Activated CD4-positive, alpha-beta T cell treated with anti-CD3 and anti-CD28 coated beads, Interleukin-2, amount 50 U/mL, for 48 hours (primary cell): ENCODE measurements at places on chromosomes 16 and 17.

- DNase-seq, result no peak
Observed at GRCh38 chr17:73340093-73340596, 28.3 kb upstream of the CDC42EP4 start.

DNA sequence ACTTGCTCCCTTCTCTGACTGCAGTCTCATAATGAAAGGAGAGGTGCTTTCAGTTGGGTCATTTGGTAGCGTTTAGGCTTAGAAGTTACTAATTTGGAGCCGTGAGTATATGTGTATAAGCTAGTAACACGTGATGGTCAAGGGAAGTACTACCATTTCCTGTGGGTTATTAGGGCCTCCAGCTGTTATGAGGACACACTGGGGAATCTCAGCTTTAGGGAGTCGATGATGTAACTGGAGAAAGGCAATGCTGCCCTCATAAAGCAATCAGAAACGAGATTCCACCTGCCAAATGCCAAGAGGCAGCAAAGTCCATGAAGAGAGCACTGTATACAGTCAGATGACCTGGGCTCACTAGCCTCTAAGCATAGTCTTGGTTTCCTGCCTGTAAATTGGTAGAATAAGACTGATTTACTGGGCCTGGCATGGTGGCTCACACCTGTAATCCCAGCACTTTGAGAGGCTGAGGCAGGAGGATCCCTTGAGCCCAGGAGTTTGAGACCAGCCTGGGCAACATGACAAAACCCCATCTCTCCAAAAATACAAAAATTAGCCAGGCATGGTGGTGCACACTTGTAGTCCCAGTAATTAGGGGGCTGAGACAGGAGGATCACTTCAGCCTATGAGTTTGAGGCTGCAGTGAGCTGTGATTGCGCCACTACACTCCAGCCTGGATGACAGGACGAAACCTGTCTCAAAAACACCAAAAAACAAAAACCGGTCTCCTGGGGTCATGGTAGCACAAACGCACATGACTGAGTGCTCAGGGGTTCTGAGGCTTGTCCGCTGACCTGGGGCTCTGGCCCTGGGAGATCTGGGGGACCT lies 53.0 kb downstream of the SF3B3 start:
- DNase-seq, result no peak

- no peak for DNase-seq
Observed at GRCh38 chr16:71406724-71407123, 35.1 kb downstream of the TLE7 start.

DNA sequence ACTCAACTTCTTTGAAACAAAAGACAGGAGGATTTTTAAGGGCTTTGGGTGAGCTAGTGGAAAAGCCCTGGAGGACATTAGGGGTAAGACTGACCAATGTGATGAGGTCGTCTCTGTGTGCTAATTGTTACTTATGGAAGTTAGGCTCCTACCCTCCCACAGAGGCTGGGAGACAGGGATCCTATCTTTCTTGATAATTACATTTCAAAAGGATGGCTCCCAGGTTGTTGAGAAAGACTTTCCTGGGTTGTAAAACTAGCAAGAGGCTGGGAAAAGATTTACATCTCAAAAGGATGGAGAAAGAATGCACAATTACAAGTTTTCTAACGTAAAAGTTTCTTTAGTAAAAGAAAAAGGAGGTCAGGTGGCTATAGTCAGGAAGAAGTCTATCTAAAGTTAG lies 605.8 kb upstream of the GOT2 start:
- no peak for DNase-seq

- DNase-seq, result no peak
Observed at GRCh38 chr17:57207396-57207795, 48.9 kb upstream of the MSI2 start.

DNA sequence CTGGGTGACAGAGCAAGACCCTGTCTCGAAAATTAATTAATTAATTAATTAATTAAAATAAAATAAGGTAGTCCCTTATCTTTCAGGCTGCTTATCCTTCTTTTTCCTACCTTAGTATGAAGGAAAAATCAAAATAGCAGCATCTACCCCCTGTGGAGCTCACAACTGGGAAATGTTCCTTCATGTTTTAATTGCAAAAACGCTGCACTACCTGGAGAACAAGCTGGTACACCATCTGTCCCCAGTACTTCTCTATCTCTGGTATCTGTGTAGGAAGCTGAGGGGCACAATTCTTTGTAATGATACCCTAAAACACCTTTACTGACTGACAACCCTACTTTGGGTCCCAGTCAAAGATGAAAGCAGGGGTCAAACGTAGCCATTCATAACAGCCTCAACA lies 55.1 kb upstream of the MNT start:
- DNase-seq, result no peak

DNA sequence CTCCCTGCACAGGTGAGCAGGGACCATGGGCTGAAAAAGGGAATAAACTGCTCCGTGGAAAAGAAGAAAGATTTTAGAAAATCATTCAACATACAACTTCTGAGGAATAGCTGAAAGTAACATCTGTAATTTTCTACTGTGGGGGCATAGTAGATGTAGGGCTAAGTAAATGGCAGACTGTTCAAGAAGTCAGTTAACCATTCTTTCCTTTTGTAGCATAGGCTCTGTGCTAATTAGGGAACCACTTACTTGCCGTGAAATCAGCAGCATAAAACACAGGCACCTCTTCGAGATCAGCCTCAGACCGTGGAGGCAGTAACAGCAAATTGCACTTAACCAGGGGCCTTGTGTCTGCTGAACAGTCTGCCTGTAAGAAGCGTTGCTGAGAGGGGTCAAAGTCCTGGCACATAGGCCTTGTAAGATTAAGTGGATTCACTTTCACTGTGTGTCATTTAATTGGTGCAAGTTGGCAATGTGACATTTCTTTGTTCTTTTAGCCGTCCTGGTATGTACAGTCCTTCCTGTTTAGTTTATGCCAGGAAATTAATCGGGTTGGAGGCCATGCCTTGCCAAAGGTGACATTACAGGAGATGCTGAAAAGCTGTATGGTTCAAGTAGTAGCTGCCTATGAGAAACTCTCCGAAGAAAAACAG lies 10.4 kb downstream of the COG1 start:
- DNase-seq, result no peak

GRCh38 chr17:81039096-81039495 lies 4.1 kb downstream of the BAIAP2 start:
- DNase-seq, result no peak

DNA sequence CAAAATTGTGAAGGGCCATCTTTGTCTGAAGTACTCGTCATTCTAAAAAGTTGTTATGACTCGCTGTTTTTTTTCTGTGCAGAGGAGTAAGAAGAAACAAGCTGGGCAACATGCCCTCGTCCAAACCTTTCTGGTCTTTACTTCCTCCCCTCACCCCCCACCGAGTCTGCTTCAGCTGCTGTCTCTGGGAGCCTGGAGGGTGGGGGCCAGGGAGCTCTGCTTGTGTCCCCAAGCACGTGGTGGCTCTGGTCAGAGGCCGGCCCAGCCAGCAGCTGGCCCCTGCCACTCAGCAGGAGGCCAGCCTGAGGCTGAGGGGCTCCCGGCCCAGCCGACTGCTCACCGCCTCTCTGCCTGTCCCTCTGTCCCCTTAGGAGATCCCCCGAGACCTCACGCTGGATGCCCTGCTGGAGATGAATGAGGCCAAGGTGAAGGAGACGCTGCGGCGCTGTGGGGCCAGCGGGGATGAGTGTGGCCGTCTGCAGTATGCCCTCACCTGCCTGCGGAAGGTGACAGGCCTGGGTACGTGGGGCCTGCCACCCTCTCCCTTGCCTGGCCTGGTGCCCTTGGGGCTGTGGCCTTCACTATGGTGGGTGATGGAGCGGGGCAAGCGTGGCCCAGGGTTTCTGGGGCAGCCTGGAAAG lies 53.7 kb upstream of the LGALS9 start:
- no peak for DNase-seq

DNA sequence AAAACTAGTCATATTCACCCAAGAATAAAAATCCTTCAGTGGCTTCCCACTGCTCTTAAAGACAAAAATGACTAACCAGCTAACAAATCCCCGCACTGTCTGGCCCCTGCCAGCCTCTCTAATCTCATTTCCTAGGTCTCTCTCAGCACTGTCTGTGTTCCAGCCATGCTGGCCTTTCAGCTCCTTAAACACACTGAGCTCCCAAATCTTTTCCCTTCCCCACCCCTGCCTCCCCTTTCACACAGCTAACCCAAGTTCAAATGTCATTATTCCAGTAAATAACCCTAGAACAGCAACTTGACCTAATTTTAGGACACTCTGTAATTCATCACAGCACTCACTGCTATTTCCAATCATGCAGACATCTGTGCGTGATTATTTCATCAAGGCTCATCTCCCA lies 7.8 kb downstream of the SHCBP1 start:
- no peak for DNase-seq

- DNase-seq, result no peak
Observed at GRCh38 chr16:8047736-8048135, 542.6 kb downstream of the TMEM114 start.

GRCh38 chr16:72829846-72830775 lies 217.8 kb downstream of the ZFHX3 start:
- no peak for DNase-seq

DNA sequence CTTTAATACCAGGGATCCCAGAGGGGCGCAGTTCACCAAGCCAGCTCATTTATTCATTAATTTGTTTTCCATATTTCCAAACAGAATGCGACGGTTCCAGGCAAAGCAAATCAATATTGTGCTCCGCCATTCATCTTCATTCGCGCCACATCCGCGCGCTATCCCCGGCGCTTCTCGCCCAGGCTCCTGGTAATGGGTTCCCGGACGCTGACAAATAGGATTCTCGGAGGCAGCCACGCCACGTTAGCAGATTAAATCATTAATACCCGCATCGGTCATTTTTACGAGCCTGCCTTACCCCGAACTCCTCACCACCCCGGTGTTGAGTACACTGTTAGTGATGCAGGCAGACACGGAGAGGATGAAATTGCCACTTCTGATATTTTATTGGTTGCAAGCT lies 26.0 kb upstream of the C16orf82 start:
- no peak for DNase-seq

- DNase-seq, result no peak
Observed at GRCh38 chr16:84891149-84891795, 71.5 kb downstream of the CRISPLD2 start.

- DNase-seq, result no peak
Observed at GRCh38 chr16:1762196-1762878, 9.0 kb downstream of the NME3 start.

GRCh38 chr16:69089091-69089910 lies 16.2 kb upstream of the HAS3 start:
- peak; percentile 40 for DNase-seq

- DNase-seq, result peak; percentile 67
Observed at GRCh38 chr17:44221084-44221861, 1.8 kb upstream of the UBTF start.

GRCh38 chr17:33038740-33039139 lies 47.1 kb downstream of the SPACA3 start:
- peak; percentile 35 for DNase-seq

DNA sequence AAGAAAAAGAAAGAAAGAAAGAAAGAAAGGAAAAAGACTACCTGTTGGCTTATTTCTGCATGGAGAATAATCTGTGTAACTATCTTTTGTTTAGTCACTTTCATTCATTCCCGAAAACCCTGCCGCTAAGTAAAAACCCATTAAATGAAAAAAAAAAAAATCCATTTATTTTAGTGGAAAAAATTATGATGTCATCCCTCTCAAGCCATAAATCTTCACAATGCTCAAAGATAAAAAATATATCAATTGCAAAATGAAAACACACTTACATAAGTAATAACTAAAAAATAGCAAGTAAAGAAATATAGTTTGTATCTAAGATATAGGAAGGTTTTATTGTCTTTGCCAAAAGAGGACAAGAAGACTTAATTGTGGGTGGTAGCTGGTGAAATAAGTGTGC lies 46.5 kb upstream of the CPPED1 start:
- no peak for DNase-seq

DNA sequence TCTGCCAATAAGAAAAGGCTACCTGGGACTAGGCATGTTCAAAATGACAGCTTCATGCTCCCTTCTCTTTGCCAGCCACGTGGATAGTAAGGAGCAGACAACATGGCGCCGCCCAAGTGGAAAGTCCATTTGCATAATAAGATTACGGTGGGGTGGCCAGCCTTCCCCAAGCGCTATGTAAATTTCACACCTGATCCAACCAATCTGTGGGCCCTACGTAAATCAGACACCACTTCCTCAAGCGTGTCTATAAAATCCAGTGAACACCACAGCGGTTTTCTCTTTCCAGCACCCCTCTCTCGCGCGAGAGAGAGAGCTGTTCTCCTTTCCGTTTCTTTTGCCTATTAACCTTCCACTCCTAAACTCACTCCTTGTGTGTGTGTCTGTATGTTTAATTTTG lies 140.3 kb upstream of the ERCC4 start:
- no peak for DNase-seq

- no peak for DNase-seq
Observed at GRCh38 chr16:87695534-87695933, 70.3 kb downstream of the KLHDC4 start.

GRCh38 chr17:28372203-28372944 lies 880 bp downstream of the SARM1 start:
- peak; percentile 34 for DNase-seq

DNA sequence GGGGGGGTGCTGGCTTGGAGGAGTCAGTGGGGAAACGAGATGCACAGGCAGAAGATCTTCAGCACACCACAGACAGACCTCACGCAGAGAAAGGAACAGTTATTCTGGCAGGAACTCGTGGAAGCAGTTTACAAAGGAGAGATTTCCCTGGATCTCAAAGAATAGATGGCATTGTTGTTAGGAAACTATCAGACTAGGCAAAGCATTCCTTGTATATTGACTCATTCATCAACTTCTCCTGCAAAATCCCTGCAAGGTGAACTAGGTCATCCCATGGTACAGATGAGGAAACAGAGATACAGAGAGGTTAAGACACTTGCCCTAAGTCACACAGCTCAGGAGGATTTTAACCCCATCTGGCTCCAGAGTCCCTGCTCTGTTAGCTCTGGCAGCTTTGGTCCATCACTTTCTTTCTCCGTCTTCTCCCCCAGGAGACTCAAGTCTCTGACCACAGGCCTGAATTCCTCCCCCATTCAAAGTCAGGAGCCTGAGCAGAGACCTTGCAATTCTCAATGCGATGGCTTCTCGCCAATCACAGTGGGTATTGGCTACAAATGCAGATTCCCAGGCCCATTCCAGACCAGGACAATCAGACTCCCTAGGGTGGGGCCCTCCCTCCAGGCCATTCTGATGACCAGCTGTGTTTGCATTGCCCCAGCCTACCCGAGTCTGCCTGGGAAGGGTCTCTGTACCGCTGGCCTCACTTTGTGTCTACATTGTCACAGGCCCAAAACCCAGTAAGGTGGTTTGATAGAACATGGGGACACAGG lies 56.4 kb downstream of the LITAF start:
- DNase-seq, result no peak

DNA sequence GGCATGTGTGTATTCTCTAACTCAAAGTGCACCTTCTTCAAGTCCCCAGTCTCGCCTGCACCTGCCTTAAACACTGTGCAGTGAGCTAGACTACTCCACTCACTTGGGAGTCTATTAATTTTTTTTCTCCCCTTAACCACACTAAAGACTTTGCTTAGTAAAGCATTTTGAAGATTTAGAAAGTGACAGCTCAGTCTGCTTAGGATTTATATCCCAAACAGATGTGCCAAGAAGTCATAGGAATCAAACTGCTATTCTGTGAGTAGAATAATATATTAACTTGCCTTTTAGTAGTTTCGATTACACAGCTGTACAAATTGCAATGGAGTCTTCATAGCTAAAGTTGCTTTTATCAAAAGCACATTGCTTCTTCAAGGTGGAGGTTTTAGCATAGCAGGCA lies 47.2 kb upstream of the MED13 start:
- DNase-seq, result no peak
